Hematopoietic multipotent progenitor cell treated with erythropoietin and hydrocortisone succinate and interleukin-3 and kit ligand, for 8 days (in vitro differentiated cells): ENCODE measurements at places on chromosomes 12 and 14.

- no peak for DNase-seq
Observed at GRCh38 chr12:95325501-95325900, 107.9 kb downstream of the VEZT start.

- DNase-seq, result peak; percentile 67
Observed at GRCh38 chr14:74804219-74804825, 41.2 kb downstream of the YLPM1 start.

GRCh38 chr12:108425238-108425795 is 86.2 kb upstream of the CMKLR1 start:
- no peak for DNase-seq

DNA sequence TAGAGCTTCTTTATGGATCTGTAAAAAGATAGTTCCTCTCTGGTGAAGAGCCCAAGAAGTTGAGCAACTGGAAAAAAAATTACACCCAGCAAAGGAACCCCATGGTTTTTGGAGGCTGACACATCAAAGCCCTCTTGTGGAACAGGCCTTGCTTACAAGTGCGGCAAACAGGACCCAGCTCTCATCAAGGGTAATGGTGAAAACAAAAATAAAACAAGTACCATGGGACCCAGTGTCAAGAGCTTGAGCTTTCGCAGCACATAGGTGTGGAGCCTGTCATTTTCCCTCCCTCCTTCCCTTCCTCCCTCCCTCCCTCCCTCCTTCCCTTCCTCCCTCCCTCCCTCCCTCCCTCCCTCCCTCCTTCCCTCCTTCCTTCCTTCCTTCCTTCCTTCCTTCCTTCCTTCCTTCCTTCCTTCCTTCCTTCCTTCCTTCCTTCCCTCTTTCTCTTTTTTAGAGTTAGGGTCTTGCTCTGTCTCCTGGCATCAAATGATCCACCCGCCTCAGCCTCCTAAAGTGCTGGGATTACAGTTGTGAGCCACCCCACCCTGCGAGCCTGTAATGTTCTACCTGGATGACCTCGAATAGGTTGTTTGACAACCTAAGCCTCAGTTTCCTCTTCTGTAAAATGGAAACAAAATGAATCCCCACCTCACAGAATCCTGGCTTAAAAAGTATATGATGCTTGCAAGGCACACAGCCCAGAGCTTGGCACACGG is 114.3 kb upstream of the RPH3A start:
- DNase-seq, result no peak

GRCh38 chr14:71328183-71328582 is 420.9 kb downstream of the PCNX1 start:
- DNase-seq, result no peak

DNA sequence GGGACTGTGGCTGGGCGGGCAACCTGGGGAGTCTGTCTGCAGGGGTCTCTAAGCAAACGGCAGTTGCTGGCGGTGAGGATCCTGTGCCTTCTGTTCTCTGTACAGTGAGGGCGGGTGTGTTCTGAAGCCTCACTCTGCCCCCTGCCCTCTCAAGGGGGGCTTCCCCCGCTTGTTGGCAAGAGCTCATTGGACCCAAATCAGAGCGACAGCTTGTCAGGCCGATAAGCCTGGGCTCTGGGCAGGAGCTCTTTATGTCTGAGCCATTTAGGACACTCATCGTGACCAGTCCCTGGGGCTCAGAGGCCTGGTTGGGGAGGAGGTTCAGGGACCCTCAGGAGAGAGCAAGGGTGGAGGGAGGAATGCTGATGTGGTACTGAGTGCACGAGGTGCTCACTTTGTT is 136.0 kb downstream of the TSPAN9 start:
- DNase-seq, result no peak

- DNase-seq, result peak; percentile 70
Observed at GRCh38 chr14:21525962-21526671, at the start of gene SALL2. SALL2 (minus strand) TSS chr14:21526346; CDS start chr14:21526127, 219 bp downstream.

DNA sequence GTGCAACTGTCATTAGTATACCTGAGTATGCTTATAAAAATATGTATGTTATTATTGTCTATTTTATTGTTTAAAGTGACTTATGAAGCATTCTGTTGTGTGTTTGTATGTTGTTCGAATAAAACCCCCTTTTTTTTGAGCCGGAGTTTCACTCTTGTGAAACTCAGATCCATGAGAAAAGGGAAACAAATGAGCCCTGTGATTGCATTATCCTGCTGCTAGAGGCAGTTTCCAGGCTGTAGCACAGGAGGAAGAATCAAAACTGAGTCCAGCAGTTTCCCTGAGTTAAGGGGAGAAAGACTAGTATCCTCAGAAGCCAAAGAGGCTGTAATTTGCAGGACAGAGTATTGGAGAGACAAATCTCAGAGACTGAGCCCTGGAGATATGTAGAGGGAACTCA is 12.5 kb downstream of the SGPP1 start:
- no peak for DNase-seq

GRCh38 chr12:121145221-121145620 is 12.5 kb downstream of the P2RX7 start:
- no peak for DNase-seq

DNA sequence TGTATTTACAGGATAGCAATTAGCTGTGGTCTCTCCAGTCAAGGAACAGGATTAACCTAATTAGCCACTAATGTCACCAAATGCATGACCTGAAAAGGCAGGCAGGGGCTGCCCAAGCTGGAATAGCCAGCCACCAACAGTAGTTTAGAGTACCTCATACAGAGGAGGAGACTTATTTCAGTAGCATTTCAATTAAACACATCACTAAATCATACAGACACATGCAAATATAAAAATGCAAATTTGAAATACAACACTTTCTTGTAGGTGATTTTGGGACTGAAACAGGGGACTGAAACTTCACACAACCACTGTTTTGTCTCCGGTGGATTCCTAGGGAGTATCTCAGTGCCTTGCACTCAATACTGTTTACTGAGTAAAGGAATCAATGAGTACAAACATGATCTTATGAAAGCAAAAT is 636 bp upstream of the IFNG-AS1 start:
- DNase-seq, result no peak

DNA sequence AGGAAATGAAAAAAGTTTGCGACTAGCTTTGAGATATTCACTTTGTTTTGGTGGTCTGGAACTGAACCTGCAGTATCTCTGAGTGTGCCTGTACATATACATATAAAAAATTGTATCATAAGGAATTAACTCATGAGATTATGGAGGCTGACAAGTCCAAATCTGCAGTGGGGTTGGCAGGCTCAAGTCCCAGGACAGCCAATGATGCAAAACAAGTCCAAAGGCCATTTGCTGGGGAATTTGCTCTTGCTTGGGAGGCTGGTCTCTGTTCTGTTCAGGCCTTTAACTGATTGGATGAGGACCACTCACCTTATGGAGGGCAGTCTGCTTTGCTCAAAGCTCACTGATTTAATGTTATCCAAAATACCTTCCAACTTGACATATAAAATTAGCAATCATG is 66.8 kb downstream of the FGD4 start:
- DNase-seq, result no peak

DNA sequence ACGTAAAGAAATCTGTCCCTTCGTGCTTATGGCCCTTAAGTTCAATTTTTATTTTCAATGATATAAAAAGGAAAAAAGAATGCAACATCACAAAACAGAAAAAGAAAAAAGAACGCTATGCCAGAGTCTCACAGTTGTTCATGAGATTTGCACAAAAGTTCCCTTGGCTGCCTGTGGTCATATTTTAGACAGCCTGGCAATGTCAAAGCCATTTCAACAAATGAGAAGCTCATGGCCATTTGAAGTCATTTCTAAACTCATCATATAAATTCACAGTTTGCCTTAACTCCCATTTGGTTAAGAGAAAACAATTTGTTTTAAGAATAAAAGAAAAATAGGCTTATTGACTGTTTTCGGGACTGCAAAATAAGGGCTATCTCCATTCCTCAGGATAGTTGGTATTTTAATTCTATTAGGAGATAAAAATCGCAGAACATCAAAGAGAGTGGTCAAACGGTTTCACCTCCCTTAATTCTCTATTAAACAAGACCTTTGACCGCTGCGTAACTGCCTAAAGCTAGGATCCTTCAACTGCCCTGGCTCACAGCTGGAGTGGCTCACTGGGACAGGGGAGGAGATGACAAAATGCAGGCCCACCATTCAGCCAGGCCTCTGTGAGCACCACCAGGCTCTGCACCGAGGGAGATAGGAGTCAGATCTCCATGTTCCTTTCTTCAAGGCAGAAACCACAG is 119.2 kb upstream of the DAAM1 start:
- no peak for DNase-seq

- DNase-seq, result no peak
Observed at GRCh38 chr12:112179916-112180315, 54.6 kb downstream of the TRAFD1 start.

- DNase-seq, result no peak
Observed at GRCh38 chr14:68020493-68020892, 200.9 kb downstream of the RAD51B start.

GRCh38 chr14:82362452-82362851 is 828.8 kb upstream of the SEL1L start:
- DNase-seq, result no peak

DNA sequence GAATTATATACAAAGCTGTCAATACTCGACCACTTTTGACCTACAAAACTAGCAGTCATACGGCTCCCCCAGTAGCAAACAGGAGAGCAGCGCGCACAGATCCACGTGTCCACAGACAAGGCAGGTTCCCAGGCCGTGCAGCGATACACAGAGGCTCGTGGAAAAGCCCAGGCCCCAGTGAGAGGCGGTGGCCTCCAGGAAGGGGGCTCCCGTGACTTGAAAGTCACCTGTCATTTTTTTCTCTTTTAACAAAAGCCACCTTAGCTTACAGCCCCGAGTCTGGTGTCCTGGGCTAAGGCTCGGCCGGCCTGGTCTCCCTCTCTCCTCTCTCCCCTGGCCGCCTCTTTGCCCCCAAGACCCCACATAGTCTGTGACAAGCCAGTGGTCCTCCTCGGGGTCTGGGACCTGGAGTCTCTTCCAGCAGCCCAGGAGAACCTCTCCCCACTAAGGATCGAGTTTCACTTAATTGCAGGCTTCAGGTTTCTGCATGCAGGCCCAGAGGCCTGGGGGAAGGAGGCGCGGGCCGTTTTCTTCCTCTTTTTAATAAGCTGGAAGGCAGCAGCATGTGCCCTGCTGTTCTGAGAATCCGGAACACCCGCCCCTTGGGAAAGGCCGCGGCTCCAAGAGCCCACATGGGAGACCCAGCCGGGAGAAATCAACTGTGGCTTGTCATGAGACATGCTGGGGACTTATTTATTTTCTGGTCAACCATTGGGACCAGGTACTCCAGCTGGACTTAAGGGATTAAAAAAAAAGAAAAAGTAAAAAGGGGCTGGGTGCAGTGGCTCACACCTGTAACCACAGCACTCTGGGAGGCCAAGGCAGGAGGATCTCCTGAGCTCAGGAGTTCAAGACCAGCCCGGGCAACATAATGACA is 15.9 kb downstream of the NCOR2 start:
- peak; percentile 63 for DNase-seq
